Uterus (tissue), 4 donors: ENCODE measurements at places on chromosomes 3 and 15.

DNA sequence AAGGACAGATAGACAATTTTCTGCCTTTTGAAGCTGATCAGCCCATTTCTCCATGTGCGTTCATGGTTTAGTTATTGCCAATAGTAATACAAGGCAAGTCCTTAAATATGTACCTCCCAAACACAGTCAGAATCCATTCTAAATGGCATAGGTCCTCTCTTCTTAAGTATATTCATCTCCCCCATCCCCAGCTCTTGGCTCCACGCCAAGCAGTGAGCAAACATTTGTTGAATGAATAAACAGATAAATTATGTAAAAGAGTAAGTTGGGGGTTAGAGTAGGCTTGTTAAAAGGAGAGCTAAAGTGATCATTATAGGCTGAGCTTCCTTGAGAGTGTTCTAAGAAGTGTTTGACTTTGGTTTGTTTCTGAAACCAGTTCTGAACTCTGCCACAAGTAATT lies 241.3 kb downstream of the ITPR1 start:
- no peak for DNase-seq

DNA sequence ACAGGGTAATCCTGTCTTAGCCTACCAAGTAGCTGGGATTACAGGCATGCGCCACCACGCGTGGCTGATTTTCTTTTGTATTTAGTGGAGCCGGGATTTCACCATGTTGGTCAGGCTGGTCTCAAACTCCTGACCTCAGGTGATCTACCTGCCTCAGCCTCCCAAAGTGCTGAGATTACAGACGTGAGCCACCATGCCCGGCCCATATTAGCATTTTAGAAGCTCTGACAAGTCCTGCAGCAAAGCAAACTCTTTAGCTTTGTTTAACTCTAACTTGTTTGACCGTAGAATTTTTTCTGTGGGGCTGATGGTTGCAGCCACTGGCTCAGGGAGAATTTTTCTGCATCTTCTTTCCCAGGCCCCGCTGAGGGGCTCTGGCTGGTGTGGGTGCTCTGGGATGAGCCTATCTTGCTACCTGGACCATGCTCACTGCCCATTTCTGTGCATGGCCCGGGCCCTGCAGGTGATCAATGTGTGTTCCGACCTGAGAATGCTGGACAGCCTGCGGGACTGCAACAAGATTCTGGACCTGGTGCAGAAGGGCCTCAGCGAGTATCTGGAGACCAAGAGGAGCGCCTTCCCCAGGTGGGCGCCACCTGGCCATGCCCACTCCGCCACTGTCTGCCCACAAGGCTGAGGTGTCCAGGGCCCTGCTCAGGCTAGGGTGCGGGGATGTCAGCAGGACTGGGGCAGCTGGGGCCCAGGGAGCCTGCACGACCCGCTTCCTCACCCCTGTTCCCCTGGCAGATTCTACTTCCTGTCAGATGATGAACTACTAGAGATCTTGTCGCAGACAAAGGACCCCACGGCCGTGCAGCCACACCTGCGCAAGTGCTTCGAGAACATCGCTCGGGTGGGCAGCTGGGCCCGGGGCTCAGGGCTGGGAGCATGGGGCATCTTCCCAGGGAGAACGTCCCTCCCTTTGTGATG lies 41.3 kb downstream of the DNAH1 start:
- DNase-seq = no peak

DNA sequence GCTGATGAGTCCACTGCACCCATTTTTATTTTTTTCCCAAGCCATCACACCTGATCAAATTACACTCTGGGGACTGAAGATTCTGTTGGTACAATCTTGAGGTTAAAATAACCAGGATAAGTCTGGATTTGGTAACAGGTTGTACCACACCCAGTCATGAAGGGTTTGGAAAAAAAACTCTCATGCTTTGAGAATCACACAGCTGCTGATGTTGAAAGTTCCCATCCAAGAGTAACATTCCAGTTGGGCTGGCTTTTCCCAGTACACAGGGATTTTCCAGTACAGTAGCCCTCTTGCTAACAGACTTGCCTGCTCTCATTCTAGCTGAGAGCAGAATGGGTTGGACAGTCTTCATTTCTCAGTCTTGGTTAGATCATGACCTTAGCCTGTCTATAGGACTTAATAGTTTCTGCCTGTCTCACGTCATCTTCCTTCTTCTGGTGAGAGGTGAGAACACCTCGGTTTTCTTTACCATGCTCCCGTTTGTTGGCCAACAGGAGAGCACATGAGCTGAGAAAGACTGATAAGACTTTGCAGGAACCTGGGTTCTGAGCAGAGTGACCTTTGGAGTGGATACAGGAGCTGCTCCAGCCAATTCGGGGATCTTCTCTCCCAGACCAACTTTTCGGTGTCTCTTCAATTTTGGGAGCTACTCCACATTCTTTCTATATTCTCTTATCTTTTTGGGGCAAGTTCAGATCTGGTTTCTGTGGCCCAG lies 300.1 kb upstream of the LYSMD4 start:
- DNase-seq = no peak

DNA sequence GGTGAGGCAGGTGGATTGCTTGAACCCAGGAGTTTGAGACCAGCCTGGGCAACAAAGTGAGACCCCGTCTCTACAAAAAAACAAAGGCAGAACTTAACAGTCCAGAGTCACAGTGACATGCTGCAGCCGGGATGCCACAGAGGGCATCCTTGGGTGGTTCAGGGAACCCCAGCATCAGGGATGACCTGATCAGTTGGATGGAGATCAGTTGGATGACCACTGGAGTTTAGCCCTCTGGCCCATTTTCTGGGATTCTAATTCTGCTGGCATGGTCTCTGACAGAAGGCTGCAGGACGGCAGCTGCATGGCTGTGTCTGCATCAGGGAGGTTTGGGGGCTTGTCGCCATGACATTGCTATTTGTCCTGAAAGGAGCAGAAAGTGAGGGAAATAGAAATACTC lies 19.8 kb downstream of the WHAMM start:
- DNase-seq = no peak

DNA sequence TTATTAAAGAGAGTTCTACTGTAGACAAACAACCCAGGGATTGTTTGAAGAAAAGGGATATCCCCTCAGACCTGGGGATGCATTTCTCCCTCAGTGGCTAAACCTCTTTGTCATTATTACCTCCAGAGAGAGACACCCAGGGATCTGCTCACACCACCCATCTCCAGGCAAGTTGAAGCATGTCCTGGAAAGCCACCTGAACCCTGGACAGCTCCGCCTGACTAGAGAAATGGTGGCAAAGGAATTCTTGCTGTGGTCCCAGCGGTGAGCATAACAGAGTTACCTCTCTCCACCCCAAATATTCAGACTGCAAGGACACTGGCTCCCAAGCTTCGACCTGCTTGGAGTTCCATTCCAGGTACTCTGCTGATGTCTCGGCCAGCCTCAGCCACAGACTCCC lies 320.2 kb downstream of the RORA start:
- DNase-seq = no peak

DNA sequence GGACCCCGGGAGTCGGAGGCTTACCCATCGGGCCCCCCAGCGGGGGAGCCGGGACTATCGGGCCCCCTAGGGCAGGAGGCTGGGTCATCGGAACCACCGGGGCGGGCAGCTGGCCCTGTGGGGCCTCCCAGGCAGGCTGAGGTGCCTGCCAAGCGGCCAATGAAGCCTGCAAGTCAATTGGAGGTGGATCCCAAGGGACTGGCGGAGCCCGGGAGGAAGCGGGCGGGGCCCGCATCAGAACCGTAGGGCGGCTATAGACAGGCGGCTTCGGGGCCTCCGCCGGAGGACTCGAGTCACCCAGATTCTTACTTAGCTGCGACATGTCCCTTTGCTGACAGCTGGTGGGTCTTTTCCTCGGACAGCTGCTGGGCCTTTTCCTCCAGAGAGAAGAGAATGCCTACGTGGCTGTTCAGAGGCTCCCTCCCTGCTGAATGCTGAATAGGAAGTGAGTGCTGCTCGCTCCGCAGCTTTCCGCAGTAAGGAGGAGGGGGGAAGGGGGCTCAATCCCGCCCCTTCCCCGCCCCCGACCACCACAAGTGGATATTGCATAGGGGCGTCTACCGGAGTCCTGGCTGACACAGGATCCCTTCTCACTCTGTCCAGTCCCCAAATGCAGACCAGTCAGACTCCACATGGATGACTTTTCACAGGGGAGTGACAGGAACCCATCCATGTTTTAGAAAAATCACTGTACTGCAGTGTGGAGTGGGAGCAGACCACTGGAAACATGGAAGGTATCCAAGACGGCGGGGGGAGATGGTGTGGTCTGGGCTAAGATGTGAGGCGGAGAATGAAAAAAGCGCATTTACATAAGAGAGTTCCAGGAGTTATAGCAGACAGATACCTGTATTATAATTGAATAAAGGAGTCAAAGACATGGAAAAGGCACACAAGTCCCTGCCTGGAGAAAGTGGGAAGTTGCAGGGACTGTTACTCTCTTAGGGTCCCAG lies at the start of gene MAGEL2:
MAGEL2 (minus strand) TSS at position 447 of the 950 bp plus-strand sequence; CDS start at position 322, 125 bp downstream.
- no peak for DNase-seq

GRCh38 chr15:68633231-68634121 lies 54.7 kb downstream of the CORO2B start:
- DNase-seq = no peak

DNA sequence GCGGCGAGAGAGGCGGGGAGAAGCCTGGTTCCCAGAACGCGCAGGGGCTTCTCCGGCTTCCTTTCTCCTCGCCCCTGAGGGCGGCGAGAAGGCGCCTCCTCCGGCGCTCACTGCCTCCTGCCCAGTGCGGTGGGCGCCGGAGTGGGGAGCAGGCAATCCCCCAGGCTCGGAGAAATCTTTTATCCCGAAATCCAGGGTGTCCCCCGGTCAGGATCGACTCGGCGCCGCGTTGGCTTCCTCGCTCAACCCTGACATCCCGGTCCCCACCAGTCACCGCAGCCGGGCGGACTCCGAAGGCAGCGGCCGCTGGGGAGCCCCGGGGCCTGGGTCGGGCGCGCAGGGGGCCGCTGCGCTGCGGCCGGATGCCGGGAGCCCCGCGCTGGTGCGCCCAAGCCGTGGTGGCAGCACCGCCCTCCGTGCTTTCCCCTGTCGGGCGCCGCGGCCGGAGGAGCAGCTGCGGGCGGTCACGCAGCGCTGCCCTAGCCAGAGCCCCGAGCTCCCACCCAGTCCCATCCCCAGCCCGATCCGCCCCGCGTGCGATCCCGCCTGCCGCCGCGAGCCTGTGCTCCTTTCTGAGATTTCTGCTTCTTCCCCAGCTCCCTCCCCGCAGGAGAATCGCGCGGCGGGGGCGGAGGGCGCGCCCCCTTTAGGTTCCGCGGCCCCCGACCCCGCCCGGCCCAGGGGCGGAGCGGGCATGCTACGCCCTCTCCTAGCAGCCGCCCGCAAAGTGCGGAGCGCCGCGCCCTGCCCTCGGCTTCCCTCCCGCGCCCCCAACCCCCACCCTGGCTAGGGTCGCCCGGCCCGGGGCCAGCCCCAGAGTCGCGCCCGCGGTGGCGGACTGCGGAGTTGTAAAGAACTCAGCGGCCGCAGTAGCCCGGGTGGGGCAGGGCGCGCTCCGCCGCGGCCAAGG lies 683 bp upstream of the CACNA2D3 start:
- no peak for DNase-seq

- no peak for DNase-seq
Observed at GRCh38 chr15:85088300-85088699, 106.6 kb downstream of the PDE8A start.

GRCh38 chr15:67981848-67982247 lies 72.3 kb upstream of the PIAS1 start:
- DNase-seq = no peak

DNA sequence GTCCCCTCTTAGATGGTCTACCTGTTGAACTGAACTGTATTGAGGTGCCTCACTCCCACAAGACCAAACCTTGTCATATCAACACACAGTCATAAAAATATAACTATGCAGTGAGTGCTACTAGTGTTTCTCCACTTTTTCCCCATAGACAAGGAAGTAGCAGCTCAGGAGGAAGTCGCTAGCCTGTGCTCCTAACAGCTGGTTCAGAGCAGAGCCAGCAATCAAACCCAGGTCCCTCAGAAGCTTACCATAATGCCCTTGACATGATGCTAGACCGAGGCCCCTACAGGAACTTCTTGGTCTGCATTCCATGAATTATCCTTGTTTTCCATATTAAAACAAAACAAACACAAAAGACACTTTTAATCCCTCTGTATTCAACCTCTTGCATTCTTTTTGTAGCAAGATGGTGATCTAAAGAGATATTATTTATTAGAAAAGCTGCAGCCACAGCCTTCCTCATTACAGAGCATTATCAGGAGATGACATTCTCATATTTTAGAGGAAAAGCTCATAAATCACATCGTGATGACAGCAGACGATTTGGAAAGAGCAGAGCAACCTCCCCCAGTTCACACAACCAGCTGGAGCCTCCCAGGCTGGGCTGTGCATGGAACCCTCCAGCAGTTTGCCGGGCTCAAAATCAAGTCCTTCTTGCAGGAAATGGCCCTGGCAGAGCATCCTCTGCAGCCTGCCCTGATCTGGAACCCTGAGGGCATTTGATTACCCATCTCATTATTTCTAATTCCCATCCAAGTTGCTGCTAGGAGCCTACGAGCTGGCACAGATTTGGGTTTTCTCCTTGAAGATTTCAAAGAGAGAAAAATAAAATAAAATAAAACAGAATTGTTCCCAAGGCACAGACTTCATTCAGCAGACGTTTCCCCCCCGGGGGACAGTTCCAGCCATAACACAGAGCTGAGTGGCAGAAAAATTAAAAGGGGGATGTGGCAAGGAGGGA lies 118.8 kb downstream of the SRGAP3 start:
- no peak for DNase-seq

- no peak for DNase-seq
Observed at GRCh38 chr15:29573197-29573838, 248.9 kb downstream of the TJP1 start.

DNA sequence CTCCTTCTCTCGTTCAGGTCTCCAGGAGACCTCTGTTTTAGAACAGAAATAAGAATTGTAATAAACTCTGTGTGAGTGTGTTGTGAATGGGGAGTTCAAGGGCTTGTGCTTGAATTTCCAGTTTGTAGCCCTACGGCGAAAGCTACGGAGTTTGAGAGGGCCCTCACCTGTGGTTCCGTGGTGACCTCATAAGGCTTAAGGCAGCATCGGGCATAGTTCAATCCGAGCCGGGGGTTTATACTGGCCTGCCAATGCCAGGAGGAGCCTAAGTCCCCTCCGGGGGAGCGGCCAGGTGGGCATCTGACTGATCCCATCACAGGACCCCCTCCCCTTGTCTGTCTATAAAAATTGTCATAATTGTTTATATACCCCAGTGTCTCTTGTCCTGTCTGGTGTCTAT lies 43.7 kb downstream of the ZBTB11 start:
- DNase-seq = no peak

GRCh38 chr15:77251662-77252061 lies 168.2 kb downstream of the PEAK1 start:
- DNase-seq = no peak

DNA sequence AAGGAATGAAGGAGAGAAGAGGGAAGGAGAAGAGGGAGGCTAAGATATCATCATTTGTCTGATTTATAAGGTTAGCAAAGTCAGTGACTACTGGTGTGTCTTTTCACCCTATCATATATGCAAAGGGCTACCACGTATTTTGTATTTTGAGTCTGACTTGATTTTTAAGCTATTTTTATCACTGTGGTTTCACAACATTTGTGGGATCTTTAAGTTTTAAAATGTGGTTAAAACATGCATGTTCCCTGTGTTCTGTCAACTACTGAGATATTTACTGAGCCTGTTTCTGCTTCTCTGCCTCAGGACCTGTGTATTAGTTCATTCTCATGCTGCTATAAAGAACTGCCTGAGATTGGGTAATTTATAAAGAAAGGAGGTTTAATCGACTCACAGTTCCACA lies 22.5 kb upstream of the SPTSSB start:
- DNase-seq = no peak

- DNase-seq = no peak
Observed at GRCh38 chr3:147313513-147313912, 92.8 kb downstream of the ZIC4 start.

GRCh38 chr15:60408463-60408981 lies 10.7 kb upstream of the ANXA2 start:
- DNase-seq = no peak
